ENCODE measurements at places on chromosomes 2 and 18. TPM values are rescaled to one million over a fixed set of nuclear protein-coding genes. Genes with fewer than 3 reads are reported as not detected.

Gene ROCK1
- polyA plus RNA-seq = 42.0 TPM

Gene AP1S3
- polyA plus RNA-seq = 0.50 TPM

Gene OXER1
- 3.0 TPM for polyA plus RNA-seq

Gene DSEL
- polyA plus RNA-seq = 4.1 TPM

Gene ACVR1C
- not detected for polyA plus RNA-seq

Gene CRYGD
- not detected for polyA plus RNA-seq

Gene KLHL30
- 4.6 TPM for polyA plus RNA-seq

Gene PSD4
- 3.5 TPM for polyA plus RNA-seq

Gene MRPL53
- 55.8 TPM for polyA plus RNA-seq

Gene SERPINB4
- polyA plus RNA-seq = not detected

Gene PLCL1
- 5.1 TPM for polyA plus RNA-seq

Gene DPP10
- 0.13 TPM for polyA plus RNA-seq

Gene SEPTIN10
- polyA plus RNA-seq = 86.6 TPM

Gene ASXL3
- polyA plus RNA-seq = 0.38 TPM

Gene IL36A
- polyA plus RNA-seq = not detected

Gene RFTN2
- 8.0 TPM for polyA plus RNA-seq

Gene IL37
- not detected for polyA plus RNA-seq

Gene CACNB4
- 1.2 TPM for polyA plus RNA-seq

Gene MC2R
- not detected for polyA plus RNA-seq

Gene PAIP2B
- polyA plus RNA-seq = 1.3 TPM

Gene SERPINE2
- 12.3 TPM for polyA plus RNA-seq

Gene SERPINB10
- polyA plus RNA-seq = not detected

Gene C1QL2
- not detected for polyA plus RNA-seq

Gene UGT1A4
- polyA plus RNA-seq = not detected

Gene TAF1B
- 2.8 TPM for polyA plus RNA-seq

Gene GNAL
- 2.7 TPM for polyA plus RNA-seq

Gene AGXT
- polyA plus RNA-seq = not detected

Gene CCDC85A
- not detected for polyA plus RNA-seq

Gene CFC1
- not detected for polyA plus RNA-seq

Gene TXNDC2
- not detected for polyA plus RNA-seq

Gene RIT2
- 2.9 TPM for polyA plus RNA-seq

Gene NPHP1
- polyA plus RNA-seq = 10.4 TPM

All from aorta (tissue), 5 donors.